Stimulated activated CD8-positive, alpha-beta memory T cell treated with anti-CD3 and anti-CD28 coated beads, Interleukin-7, amount 100 ng/mL, for 1 hour (primary cell): ENCODE measurements at places on chromosomes 16 and 17.

GRCh38 chr17:76266244-76266938, 1.2 kb downstream of the UBALD2 start:
- no peak for DNase-seq

DNA sequence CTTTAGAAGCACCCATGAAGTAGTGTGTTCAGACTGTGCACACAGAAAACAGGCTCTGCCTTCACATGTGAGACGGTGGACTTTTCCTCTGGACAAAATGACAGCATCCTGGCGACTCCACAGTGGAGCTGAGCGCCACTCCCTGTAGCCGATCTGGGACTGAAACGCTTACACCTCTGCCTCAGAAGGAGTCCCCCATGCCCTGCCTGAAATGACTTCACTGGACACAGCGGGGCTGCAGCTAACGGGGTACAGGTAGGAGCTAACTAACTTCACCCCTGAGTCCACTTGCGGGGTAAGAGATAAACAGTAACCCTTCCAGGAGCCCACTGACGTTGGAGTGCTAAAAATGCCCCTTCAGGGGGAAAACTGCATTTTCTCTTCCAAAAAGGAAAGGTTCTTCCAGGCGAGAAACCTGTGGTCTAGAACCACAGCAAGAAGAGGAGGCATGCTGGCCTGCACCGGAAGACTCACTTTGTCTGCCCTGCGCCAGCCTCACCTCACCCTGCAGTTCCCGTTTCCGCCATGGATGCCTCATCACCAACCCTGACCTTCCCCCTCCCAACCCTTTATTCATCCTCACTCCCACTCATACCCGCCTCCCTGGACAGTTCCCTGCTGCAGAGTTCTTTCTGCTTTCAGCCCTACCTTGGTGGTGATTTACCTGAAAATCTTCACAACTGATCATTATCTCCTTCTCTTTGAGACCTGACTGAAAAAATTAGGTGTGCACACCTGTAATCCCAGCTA, 19.4 kb upstream of the ENDOV start:
- no peak for DNase-seq

- DNase-seq: no peak
Measured at GRCh38 chr17:66240013-66240412, 10.8 kb upstream of the APOH start.

- no peak for DNase-seq
Measured at GRCh38 chr16:54158986-54159385, 127.6 kb downstream of the IRX3 start.

GRCh38 chr16:56833243-56833970, 31.6 kb upstream of the SLC12A3 start:
- DNase-seq: no peak

GRCh38 chr16:63092736-63093135, 1056.5 kb upstream of the CDH8 start:
- no peak for DNase-seq

GRCh38 chr17:19274893-19275292, 37.7 kb downstream of the EPN2 start:
- DNase-seq: no peak

DNA sequence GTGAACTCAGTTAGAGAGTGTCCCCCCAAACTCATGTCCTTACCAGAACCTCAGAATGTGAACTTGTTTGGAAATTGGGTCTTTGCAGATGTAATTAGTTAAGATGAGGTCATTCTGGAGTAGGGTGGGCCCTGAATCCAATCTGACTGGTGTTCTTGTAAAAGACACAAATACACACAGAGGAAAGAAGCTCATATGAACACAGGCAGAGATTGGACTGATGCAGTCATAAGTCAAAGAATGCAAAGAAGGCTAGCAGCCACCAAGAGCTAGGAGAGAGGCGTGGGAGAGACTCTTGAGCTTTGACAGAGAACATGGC, 2.1 kb upstream of the NAGPA start:
- DNase-seq: no peak

DNA sequence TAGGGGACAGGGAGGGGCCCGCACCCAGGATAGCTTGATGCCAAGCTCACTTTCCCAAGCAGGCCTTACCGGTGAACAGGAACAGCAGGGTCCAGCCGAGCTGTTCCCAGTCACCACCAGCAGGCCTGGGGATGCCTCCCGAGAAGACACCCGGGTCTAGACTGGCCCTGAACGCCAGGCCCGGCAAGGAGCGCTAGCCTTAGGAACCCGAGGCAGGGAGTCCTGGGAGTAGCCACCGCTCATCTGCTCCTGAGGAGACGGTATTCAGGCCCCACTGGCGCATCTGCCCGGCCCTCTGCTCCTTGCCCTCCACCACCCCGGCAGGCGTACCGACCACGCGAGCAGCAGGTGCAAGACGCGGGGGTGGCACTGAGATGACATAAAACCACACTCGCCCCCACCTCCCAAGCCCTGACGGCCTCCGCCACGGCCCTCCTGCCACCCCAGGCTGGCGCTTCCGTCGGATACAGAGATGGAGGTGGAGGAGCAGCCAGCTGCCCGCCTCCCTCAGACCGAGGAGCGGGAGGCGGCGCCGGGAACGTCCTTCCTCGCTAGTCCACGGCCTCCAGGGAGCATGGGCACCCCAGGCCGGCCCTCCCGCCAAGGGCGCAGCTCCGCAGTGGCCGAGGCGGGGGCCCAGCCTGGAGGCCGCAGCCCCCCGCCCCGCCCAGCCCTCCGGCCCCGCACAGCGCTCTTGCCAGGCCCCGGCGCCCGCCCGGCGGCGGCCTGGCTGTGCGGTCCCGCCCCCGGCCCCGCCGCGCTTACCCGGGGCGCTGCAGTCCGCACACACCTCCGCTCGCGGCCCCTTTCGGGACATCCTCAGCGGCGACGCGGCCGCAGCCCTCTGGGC, 661 bp downstream of the GIT1 start:
- DNase-seq: no peak

DNA sequence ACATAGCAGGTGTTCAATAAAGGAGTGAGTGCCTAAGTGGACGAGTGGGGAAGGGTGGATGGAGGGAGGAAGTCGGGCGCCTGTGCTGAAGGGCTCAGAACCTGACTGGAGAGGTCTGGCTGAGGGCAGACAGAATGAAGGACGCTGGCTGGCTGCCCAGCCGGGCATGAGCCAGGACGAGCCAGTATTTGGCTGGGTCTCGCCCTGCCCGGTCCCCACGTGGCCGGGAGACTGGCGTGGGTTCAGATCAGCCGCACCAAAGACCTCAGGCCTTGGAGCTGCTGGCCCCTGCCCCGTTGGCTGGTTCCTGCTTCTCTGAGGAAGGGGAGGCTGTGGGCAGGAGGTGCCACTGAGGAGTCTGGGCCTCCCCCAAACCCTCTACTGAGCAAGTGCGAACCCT, 79.8 kb downstream of the ENGASE start:
- no peak for DNase-seq

DNA sequence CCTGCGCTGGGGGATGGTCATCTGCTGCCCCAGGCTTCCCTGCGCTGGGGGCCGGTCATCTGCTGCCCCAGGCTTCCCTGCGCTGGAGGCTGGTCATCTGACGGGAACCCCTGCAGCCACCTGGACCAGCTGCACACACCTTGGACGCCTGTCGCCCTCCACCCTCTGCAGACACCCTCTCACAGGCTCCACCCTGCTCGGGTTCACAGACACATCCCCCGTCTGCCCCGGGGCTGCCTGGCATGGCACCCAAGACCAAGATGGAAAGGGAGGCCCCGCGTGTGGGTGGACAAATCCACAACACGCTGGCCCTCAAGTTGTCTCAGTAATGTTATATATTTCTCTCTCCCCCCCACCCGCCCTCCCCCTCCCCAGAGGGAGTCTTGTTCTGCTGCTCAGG, 89.6 kb downstream of the ANKRD11 start:
- DNase-seq: no peak

GRCh38 chr17:46028374-46028773, 29.3 kb downstream of the STH start:
- DNase-seq: no peak

GRCh38 chr16:80080287-80080851, 460.4 kb upstream of the DYNLRB2 start:
- DNase-seq: no peak

DNA sequence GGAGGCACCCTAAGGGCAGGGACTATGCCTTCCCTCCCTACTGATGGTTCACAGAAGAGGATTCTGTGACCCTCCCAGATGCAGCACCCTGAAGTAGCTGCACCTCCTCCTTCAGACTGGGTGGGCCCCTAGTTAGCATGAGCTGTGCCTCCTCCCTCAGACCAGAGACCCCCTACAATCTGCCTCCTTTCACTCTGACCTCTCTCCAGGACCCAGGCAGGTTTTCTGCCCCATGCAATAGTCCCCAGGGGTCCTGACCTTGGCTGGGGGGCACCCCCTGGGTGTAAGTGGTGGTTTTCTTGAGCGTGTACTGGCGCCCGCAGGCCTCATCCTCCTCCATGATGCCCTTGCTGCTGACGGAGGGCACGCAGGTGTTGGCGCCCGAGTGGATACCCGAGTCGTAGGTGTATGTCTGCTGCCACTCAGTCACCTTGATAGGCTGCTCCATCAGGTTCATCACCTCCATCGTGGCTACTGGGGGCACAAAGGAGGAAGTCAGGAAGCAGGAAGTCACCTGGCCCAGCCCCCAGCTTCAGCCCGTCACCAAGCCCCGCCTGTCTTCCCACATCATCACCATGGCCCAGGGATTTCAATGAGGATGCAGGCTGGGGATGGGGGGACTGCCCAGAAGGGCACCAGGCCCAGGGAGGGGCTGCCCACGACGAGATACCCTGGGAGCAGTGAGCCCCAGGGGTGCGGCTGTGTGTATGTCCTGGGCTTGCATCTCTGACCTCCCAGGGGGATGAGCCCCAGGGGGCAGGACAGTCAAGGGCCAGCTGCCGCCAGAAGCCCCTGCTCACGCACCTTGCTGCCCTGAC, 14.9 kb downstream of the JUP start:
- no peak for DNase-seq

GRCh38 chr16:52705122-52705521, 158.2 kb upstream of the TOX3 start:
- no peak for DNase-seq

GRCh38 chr17:66537502-66537901, 235.1 kb downstream of the PRKCA start:
- no peak for DNase-seq

DNA sequence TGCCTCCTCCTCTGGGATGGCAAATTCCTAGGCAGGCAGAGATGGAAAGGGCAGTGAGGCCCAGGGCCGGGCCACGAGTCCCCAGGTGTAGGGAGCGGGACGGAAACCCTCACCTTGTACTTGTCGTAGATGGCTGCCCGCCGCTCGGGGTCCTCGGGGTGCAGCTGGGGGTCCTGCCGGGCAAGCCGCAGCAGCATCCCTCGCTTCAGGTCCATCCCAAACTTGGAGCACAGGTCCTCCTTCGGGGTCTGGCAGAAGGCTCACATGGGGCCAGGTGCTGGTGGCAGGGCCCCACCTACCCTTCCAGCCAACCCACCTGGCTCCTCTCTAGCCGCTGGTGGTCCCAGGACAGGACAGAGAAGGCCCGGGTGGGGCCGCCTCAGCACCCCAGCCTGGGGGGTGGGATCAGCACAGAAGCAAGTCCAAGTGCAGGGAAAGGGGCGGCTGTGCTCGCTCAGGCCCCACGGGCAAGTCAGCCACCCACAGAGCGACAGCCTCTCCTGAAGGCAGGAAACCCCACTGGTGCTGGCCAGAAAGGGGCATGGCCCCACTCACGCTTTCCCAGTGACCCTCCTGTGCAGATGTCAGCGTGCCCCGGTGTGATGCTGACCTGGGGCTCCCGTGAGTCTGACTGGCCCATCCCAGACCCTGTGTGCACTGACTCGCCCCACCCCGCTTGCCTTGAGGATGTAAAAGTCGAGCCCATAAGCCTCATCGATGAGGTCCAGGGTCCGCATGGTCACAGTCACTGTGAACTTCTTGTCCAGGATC, 1.8 kb downstream of the MRPL28 start:
- DNase-seq: no peak

DNA sequence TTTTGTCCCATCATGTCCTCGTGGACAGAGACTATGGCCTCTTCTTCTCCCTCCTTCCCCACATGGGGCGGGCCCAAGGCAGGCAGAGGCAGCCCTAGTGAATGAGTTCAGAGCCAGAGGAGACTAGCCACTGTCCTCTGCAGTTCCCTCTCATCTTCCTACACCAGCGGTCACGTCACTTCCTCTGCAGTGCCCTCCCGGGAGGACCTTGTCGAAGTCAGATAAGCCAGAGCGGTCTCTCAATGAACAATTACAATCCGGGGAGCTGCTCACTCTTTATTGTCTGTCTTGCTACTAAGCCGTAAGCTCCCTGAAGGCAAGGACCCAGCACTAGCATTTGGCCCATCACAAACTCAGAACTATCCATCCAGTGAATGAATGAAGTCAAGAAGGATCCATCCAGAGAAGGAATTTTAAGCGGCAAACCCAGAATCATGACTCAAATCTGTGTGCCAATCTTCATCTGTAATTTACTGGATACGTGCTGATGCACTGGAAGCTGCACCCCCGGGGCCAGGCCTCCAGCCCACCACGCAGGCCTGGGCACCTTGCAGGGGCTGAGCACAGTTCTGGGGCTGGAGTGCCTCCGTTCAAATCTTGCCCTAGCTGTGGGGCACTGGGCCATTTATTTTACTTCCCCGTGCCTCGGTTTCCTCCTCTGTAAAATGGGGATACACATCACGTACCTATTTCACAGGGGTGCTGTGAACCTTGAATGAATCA, 18.1 kb downstream of the ZNF423 start:
- DNase-seq: no peak

GRCh38 chr16:71562552-71562951, 14.3 kb downstream of the TAT start:
- no peak for DNase-seq

DNA sequence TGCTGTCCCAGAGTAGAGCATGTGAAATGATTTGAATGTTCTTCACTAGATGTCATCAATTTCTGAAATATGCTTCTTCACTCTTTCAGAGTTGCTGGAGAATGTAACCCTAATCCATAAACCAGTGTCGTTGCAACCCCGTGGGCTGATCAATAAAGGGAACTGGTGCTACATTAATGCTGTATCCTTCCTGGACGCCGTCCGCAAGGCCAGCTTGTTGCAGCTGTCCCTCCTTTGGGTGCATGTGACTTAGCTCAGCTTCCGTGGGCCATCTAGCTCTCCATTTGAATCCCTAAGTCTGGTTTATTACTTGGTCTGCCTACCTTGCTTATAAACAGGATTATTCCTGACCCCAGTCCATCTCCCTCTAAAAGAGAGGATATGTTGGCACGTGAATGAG, 58.8 kb downstream of the USP10 start:
- DNase-seq: no peak

DNA sequence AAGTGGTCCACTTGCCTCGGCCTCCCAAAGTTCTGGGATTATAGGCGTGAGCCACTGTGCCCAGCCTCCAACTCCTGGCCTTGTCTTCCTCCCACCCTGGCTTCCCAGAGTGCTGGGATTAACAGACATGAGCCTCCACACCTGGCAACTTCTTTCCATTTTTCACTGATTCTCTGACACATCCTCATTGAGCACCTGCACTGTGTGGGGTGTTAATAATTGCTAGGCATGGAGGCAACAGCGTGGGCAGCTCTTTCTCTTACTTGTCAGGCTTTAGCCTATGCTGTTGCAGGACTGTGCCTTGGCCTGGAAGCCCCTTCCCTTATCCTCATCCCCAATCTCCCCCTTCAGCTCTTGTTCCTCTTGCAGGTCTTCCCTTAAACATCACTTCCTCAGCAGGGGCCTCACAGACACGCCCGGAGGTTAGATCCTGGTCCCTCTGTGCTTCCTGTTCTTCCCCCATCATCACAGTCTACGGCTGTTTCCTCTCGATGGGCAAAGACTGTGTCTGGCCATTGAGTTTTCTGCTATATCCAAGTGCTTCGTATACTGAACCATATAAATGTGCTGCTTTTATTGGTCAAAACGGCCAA, 7.9 kb downstream of the QPRT start:
- DNase-seq: no peak

- DNase-seq: no peak
Measured at GRCh38 chr16:80341263-80341662, 199.5 kb upstream of the DYNLRB2 start.

- DNase-seq: no peak
Measured at GRCh38 chr16:55809386-55809785, 23.5 kb downstream of the CES1 start.
